ENCODE measurements at places on chromosomes 1 and 21.

DNA sequence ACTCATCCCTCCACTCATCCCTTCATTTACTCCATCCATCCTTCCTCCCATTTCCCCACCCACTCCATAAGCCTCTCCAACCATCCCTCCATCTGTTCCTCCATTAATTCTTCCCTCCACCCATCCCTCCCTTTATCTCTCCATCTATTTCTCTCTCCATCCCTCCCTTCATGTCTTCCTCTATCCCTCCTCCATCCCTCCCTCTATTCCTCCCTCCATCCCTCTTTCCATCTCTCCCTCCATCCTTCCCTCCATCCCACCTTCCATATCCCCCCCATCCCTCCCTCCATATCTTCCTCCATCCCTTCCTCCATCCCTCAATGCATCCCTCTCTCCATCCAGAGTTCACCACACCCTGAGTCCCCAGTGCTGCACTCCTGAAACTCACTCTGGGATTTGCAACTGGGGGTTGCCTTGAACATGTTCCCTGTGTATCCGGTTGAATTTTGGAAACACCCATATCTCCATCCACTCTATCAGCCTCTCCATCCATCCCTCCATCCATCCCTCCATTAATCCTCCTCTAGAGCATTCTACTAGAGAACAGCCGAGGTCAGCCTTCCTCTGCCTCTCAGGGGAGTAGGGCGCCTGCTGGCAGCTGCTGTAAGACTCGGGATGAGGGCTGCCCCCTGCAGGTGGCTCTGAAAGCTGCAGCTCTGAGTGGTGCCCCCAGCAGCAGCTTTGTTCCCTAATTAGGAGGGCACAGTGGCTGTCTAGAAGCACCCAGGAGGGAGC is 39.4 kb downstream of the ABCG1 start:
- DNase-seq = peak; percentile 89

DNA sequence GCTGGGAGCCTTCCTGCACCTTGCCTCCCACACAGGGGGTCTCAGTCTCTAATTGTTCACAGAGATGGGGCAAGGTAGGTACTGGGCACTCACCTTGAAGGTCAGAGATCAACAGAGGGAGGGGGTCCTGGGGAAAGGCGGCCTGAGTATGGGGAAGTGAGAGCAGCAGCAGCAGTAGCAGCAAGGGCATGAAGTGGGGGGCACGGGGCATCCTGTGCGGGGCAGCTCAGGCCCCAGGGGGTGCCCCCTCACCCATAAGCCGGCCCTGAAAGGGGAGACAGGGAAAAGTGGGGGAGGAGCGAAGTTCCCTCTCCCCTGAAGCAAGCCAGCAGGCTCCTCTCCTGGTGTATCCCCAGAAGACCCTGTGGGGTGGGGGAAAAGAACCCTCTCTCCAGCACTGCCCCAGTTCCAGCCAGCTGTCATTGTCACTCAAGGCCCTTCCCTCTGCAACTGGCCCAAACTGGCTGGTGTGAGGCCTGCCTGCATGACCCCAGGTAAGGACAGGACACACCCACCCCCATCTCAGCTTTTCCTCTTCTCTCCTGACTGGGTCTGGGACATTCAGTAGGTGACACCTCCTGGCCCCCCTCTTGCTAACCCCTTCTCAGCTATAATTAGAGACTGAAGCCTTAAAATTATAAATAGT is 3.9 kb downstream of the SEMA6C start:
- no peak for DNase-seq

GRCh38 chr1:214445831-214446614 is 105.4 kb downstream of the PTPN14 start:
- no peak for DNase-seq

DNA sequence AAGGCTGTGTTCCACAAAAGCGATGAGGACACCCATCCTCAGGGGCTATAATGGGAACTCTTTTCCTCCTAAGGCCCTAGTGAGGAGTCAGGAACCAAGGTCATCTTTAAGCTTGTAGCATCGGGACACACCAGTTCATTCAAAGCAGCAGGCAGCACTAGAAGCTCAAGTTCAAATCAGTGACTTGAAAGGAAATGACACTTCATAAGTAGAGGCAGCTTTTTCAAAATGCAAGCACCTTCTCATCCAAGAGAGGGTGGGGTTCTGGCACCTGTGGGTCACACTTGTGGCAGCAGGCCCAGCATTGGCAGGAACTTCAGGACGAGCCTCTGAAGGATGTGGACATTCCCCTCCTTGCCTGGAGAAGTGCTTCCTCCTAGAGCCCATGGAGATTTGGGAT is 496.3 kb downstream of the KIF26B start:
- no peak for DNase-seq

DNA sequence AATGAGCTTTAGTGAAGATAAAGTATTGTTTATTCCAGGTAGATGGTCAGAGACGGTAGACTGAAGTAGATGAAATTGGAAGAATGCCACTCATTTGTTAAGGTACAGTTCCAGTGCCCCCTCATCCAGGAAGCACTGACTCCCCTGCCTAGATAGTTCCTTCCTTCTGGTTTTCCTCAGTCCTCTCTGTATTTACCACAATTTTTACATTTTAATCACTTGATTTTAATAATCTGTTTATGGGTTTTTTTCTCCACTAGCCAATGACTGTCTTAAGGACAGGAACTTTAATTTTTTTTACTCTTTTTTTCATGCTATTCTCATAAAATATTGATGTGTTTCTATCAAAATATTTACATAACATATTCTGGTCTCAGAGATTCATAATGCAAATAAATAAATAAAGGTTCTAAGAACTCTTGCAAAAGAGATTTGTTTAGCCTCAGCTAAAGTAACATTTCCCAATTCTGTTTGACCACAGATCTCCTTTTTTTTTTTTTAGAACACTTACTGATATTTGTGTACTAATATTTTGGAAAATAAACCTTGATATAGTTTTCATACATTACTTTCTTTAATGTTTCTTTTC is 651.6 kb downstream of the PLPP3 start:
- DNase-seq = no peak

- DNase-seq = no peak
Measured at GRCh38 chr21:29258626-29259338, 39.9 kb upstream of the BACH1 start.

All from stimulated activated CD8-positive, alpha-beta memory T cell treated with anti-CD3 and anti-CD28 coated beads, Interleukin-4, amount 100 ng/mL, for 48 hours (primary cell).